Glutamatergic neuron (in vitro differentiated cells): ENCODE measurements at places on chromosomes 5 and 9.

GRCh38 chr9:131228988-131229387, 47.3 kb downstream of the FAM78A start:
- DNase-seq, result no peak

- DNase-seq, result no peak
Observed at GRCh38 chr5:142874540-142874939, 104.4 kb downstream of the ARHGAP26 start.

GRCh38 chr9:120846906-120847305, 4.2 kb upstream of the PSMD5 start:
- DNase-seq, result no peak

- DNase-seq, result no peak
Observed at GRCh38 chr9:131525643-131526565, 5.2 kb downstream of the UCK1 start.

DNA sequence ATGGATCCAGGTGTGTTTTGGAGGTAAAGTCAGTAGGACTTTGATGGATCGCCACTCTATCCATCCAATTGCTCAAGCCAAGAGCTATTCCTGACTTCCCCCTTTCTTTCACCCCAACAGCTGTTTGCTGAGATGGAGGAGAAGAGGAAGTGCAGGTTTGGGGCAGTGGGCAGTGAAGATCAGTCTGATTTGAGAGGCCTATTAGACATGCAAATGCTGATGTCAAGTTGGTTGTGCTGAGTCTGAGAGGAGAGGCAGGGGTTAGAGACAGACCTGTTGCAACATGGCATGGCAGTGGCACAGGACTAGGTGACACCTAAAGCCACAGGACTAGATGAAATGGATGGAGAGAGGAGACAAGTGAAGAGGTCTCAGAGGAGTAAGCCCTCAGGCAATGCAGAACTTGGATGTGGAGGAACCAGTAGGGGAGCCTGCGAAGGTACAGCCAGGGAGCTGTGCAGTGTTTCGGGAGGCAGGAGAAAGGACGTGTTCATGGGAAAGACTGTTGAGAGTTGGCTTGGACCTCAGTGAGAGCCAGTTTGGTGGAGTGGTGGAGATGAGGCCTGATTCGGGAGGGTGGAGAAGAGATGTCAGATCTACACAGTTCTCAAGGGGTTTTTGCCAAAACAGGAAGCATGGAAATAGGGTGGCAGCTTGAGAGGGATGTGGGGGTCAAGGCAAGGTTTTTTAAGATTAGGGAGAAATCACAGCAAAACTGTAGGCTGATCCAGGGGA, 175.0 kb downstream of the MACROH2A1 start:
- DNase-seq, result peak; percentile 2

GRCh38 chr5:126965061-126965475, 65.3 kb downstream of the MARCHF3 start:
- no peak for DNase-seq

- DNase-seq, result no peak
Observed at GRCh38 chr5:16681876-16682275, 65.1 kb upstream of the RETREG1 start.

- no peak for DNase-seq
Observed at GRCh38 chr5:53424686-53425615, 55.5 kb upstream of the FST start.

GRCh38 chr9:89436963-89437625, 60.8 kb downstream of the SEMA4D start:
- DNase-seq, result no peak

DNA sequence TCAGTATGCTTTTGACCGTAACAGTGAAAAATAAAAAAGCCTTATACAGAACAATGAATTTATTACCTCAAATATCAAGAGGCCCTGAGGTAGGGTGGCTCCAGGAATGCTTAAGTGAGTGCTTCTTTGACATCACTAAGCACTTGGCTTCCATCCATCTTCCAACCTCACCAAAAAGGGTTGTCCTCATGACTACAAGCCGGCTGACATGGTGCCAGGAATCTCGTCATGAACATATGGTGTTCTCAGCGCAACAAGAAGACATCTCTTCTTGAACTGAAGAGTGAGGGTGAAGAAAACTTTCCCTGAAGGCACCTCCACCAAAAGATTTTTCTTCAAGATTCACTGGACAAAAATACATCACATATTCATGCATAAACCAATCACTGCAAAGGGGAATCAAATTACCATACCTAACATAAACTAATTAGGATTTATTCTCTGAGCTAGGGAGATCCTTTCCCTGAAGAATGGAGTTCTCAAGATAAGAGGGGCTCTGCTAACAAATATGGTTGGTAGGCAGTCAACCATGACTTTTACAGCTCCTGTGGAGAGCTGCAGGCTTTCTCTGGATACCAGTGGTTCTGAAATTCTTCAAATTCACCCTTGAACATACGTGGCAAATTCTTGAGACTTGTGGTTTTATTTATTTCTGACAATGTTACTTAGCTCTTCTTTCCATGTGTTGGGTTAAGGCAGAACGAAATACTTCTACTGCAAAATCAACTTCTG, 49.5 kb downstream of the AGXT2 start:
- no peak for DNase-seq

- DNase-seq, result no peak
Observed at GRCh38 chr9:21919377-21920362, 74.5 kb downstream of the CDKN2A start.

DNA sequence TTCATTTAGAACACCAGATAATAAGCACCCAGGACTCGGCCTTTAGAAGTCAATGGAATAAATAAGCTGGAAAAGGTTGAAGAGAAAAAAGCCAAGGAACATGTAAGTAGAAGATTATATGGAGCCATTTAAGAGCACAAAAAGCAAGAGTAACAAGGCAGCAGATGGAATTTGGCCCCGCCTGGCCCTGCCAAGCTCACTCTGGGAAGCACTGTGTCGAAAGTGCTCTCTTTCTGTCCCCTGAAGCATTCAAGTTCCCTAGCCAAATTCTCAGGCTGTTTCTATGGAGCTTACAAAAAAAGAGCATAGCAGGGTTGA, 73.0 kb upstream of the GPR151 start:
- DNase-seq, result no peak

DNA sequence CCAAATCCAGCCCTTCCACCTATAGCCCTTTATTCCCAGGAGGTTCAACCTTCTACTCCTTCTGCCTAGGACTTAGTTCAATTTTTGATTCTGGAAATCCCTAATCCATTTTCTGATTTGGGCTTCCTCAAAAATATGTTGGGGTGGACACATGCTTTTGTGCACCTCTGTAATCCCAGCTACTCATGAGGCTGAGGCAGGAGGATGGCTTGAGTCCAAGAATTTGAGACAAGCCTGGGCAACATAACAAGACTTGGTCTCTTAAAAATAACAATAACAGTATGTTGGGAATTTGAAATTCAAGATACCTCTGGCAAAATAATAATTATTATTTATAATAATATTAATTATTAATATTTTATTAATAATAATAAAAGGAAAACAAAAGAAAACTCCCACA, 188.7 kb upstream of the TLE4 start:
- no peak for DNase-seq

GRCh38 chr5:74140409-74140808, 500.1 kb downstream of the ENC1 start:
- no peak for DNase-seq

DNA sequence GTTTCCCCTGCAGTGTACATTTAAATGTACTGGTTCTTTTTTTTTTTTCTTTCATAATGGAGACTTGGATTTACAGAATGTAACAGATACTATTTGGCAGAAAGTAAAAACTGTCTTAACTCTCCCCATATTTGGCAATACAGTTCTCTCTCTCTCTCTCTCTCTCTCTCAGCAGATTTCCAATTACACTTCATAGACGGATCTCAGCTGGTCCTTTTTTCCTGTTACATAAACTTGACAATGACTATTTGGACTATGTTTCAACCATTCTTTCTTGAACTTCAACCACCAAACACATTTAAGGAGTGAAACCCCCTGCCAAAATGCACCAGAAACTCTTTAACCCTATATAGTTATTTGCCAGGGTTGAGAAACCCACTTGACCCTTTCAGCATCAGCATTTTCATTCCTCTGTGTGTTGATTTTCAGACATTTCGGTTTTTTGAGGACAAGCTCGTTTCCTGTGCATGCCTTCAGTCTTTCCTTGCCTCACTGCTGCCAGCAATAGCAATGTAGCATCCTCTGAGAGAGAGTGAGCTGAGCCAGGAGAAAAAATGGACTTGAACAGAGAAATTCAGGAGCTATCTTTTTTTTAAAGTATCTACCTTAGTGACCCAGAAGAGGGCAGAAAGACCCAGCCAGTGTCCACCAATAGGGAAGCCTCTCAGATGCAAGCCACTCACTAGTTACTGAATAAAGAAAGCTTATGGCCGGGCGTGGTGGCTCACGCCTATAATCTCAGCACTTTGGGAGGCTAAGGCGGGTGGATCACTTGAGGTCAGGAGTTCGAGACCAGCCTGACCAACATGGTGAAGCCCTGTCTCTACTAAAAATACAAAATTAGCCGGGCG, 26.0 kb upstream of the GNA14 start:
- no peak for DNase-seq

DNA sequence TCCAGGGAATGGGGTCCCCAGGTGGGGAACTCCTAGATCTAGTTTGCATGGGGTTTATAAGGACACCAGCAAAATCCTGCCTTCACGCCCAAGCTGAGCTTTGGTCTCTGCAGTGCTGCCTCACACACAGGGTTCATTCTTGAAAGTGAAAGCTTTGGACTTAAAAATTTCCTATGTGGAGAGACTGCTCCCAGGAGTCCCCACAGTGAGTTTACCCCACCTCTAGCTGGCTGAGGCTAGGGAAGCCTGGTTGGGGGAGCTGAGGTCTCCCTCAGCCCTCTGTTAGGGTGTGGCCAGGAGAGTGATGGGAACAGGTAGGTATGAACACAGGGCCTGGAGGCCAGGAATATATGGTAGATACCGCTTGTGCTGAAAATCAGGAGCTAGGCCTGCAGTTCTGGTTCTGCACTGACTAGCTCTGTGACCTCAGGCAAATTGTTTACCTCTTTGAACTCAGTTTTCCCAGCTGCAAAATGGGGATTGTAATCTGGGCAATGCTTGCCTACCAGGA, 41.5 kb upstream of the LARP1 start:
- no peak for DNase-seq

- DNase-seq, result no peak
Observed at GRCh38 chr5:10384483-10384882, 31.0 kb downstream of the MARCHF6 start.

- no peak for DNase-seq
Observed at GRCh38 chr9:107730666-107731065, 241.1 kb upstream of the KLF4 start.

- DNase-seq, result no peak
Observed at GRCh38 chr9:36898431-36899020, 135.5 kb downstream of the PAX5 start.

DNA sequence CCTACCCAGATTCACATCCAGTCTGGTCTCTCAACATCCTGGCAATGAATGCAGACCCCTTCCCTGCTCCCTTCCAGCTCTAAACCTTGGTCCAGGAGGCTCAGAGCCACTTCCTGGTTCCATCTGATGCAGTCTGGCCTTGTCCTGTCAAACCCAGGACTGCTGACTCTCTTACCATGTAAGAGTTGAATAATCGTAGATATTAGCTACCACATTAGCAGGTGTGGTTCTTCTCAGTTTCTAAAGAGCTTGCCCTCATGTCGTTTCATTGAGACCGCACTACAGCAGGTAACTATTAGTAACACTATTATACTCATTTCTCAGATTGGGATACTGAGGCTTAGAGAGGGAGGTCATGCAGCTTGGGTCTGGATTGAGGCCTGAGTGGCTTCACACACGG, 133.3 kb downstream of the BOD1 start:
- DNase-seq, result no peak

- no peak for DNase-seq
Observed at GRCh38 chr5:56710826-56711590, 104.3 kb upstream of the MAP3K1 start.

GRCh38 chr9:133576031-133576874, 32.9 kb downstream of the FAM163B start:
- DNase-seq, result no peak

- no peak for DNase-seq
Observed at GRCh38 chr5:150288791-150289190, 782 bp downstream of the CAMK2A start.

DNA sequence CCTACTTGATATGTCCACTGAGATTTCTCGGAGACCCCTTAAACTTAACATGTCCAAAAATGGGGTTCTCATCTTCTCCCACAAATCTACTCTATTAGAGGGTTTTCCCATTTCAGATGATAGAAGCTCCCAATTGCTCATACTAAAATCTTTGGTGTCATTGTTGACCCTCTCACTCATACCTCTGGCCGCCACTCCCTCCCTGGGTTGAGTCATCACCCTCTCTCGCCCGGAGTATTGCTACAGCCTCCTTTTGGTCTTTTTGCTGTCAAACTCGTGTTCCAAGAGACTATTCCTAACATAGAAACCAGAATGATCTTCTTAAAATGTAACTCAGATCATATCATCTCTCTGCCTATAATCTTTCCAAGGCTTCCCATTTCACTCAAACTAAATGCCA, 91.0 kb upstream of the GNAQ start:
- DNase-seq, result no peak

DNA sequence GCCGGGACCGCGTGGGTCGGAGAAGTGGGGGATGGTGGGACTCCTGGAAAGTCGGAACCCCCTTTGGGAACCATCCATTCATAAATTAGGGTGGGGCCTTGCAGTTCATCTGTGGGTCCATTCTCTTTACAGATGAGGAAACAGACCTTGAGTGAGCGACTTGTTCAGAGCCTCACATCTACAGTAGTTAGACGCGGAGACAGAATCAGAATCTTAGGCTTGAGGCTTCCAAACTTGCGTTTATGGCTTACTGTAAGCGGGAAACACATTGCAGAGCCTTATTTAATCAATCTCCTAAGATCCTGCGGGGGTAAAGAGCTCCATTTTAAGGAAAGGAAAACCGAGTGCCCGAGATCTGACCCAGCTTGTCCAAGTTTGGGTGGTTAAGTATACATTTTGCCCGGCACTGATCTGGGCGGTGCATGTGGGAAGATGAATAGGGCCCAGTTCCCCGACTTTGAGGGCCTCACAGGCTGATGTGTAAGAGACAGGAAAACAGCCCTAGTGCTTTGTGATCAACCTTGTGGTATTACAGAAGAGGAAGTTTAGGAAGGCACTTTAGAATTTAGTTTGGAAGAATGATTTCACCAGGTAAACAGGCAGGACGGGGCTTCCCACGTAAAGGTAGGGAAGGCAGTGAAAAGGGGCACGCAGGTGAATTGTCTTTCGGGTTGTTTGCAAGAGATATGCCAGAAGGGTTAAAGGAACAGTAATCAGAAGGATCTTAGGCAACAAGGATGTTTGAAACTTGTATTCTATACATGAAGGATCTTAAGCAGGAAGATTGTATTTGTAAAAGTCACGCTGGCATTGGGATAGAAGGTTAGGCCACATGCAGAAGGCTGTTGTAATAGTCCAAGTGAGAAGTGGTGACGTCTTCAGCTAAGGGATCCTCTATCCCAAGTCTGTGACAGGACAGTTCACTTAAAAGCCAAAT, 744 bp downstream of the TARS1 start:
- peak; percentile 78 for DNase-seq

- DNase-seq, result no peak
Observed at GRCh38 chr5:22372376-22372775, 480.8 kb downstream of the CDH12 start.

- DNase-seq, result no peak
Observed at GRCh38 chr5:66553916-66554575, 42.1 kb upstream of the MAST4 start.
